Left renal cortex interstitium (tissue), 4 donors: ENCODE measurements at places on chromosomes 1 and 21.

DNA sequence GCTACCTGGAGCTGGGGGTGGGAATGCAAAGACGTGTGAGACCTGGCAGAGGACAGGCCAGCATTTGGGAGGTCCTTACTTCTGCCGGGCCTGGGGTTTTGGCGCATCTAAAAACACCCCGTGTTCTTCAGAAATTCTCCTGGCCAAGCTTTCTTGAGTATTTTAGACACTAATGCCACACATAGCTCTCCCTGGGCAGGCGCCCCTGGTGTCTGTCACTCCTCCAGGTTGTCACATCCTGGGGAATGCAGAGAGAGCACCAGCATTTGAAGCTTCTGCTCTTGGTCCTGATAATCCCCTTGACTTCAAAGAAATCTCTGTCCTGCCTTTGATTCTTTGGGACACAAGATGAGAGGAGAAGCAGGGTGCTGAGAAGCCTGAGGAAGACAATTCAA, 6.0 kb downstream of the CAPN9 start:
- no peak for DNase-seq

DNA sequence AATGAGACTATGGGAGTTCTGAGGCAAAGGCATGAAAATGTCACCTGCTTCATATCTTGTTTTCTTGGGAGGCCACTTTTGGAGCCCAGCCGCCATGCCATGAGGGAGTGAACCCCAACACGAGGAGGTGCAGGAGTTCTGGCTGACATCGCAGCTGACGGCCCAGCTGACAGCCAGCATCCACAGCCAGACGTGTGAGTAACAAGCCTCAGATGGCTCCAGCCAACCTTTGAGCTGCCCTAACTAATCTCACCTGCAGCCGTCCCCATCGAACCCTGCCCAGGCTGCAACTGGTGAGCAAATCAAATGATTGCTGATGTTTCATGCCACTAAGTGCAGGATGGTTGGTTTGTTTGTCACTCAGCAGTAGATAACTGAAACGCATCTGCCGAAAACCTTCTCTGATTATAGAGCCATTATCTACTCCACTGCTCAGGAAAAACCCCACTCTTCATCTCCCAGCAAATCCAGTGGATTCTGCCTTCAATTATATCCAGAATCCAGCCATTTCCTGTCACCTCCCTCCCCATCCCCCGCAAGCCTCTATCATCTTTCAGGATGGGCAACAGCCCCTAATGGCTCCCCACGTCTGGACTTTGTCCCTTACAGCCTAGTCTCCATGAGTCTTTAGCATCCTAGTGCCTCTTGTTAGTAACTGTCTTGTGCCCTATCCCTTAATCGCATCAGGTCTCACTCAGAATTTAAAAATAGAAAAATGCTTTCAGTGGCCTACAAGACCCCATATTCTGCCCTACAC, 18.5 kb upstream of the RAB4A start:
- no peak for DNase-seq

DNA sequence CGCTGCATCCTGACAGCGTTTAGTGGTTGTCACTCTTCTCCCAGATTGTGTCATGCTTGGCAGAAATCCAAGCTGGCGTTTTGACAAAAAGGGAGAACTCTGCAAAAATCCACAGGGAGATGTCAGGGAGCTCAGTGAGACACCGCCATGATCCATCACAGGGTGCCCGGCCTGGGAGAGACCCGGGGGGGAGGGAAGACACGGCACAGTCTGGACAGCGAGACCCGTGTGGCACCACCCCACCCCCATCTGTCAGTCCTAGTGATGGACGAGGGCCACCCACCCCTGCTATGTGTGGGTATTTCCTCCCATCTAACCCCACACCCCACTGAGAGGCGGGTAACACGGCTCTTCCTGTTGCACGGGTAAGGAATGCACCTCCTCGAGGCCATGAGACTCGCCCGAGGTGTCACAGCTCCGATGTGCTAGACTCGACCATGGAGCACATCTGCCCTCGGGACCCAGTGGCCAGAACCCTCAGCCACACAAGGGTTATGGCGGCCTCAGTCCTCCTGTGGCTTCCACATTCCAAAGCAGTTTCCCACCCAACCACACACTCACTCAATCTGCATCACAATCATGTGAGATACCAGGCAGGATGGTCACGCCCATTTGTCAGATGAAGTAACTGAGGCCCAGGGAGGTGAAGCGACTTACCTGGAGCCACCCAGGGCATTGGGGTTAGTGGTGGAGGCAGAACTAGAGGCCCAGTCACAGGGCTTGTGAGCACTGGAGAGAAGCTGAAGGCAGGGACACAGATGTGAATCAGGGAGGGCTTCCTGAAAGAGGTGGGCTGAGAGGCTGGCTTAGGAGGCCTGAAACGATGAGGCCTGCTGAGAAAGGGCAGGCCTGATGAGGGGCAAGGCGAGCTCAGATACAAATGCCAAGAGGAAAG, 688.5 kb downstream of the MATN1 start:
- no peak for DNase-seq

- DNase-seq: no peak
Observed at GRCh38 chr1:56897150-56898004, 42.8 kb downstream of the C8A start.

DNA sequence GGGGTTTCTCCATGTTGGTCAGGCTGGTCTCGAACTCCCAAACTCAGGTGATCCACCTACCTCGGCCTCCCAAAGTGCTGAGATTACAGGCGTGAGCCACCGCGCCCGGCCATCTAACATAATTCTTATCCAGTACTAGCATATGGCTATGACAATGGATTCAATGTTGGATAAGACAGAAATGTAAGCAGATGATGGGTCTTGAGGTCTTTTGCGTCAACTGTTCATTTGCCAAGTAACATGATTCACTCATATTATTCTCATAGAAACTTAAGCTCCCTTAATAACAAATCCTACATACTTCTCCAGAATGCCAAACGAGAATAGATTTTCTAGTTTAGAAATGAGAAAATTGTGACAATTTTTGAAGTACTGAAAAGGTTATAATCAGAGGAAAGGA, 170.3 kb downstream of the RGS7 start:
- no peak for DNase-seq

GRCh38 chr1:161721738-161722343, 497 bp downstream of the FCRLB start:
- DNase-seq: no peak

- no peak for DNase-seq
Observed at GRCh38 chr1:175192111-175192629, 406 bp downstream of the KIAA0040 start.

DNA sequence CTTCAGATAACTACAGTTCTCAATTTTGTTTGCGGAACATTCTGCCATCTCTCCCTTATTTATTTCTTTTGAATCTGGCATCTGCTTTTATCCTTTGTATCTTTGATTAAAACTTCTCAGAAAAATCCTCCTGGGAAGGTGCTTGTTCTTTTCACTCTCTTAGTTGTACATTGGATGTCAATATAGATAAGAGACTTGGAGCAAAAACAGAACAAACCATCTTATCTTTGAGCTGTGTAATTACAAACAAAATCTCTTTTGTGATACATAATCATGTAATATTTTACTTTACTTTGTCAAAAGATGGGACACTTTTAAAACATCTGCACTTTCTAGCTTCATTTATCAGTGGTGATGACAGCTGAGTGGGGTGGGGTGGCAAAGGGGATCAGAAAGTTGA, 307.2 kb upstream of the LYPLAL1 start:
- DNase-seq: no peak

- DNase-seq: no peak
Observed at GRCh38 chr1:209808059-209808581, 2.2 kb upstream of the IRF6 start.

GRCh38 chr1:11654939-11655808, 497 bp downstream of the FBXO44 start:
- no peak for DNase-seq

DNA sequence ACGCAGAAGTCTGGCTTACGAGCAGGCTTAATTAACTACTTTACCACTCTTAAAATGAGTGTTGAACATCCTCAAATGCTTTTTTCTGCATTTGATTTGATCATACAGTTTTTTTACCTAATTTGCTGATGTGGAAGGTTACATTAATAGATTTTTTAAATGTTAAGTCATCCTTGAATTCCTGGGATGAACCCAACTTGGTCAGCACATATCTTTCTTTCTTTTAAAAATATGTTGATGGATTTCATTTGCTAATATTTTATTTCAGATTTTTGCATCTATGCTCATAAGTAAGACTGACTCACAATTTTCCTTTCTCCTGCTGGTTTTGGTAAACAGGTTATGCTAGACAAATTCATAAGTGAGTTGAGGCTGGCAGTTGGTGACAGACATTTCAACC, 82.9 kb downstream of the LHX4 start:
- DNase-seq: no peak

- DNase-seq: no peak
Observed at GRCh38 chr1:42730988-42731387, 9.0 kb downstream of the CLDN19 start.

DNA sequence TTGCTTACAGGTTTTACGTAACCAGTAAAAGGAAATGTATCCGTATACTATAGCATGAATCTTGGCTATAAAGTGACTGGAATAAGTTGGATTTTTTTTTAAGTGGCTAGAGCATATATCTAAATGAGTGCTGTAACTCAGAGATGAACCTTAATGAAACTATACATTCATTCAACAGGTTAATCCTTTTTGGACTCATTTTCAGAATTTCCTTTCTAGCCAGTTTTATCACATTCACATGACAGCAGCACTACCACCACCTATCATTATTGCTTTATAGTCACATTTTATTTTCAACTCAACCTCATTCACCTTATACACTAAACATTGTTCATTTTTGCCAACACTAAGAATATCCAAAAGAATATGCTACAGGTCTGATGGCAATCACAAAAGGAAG, 30.6 kb downstream of the FRRS1 start:
- DNase-seq: no peak

GRCh38 chr1:90127288-90127953, 132.5 kb downstream of the ZNF326 start:
- DNase-seq: no peak

- no peak for DNase-seq
Observed at GRCh38 chr1:181396171-181396670, 87.1 kb upstream of the CACNA1E start.

GRCh38 chr1:247843411-247843810, 1.7 kb upstream of the OR11L1 start:
- DNase-seq: no peak

- no peak for DNase-seq
Observed at GRCh38 chr1:55931081-55931940, 648.1 kb downstream of the PLPP3 start.
